AG20443 (cell line): ENCODE measurements at places on chromosomes 16 and 17.

DNA sequence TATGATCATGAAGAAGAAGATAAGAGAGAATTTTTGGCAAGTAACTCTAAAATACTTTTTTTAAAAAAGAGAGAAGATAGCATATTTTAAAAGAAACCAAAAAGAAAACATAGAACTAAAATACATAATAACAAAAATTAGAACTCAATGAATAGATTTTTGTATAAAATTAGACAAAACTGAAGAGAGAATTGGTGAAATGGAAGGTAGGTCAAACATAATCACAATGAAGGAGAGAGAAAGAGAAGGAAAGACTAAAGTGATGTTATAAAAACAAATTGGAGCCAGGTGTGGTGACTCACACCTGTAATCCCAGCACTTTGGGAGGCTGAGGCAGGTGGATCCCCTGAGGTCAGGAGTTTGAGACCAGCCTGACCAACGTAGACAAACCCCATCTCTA lies 211.5 kb downstream of the AXIN2 start:
- DNase-seq: no peak

GRCh38 chr16:85420501-85421337 lies 192.4 kb upstream of the GSE1 start:
- peak; percentile 91 for DNase-seq

- DNase-seq: no peak
Measured at GRCh38 chr17:54971147-54971546, 2.6 kb downstream of the STXBP4 start.

GRCh38 chr17:31101943-31102342 lies 7.2 kb downstream of the NF1 start:
- DNase-seq: no peak

- no peak for DNase-seq
Measured at GRCh38 chr16:85845266-85845665, 45.8 kb downstream of the COX4I1 start.

DNA sequence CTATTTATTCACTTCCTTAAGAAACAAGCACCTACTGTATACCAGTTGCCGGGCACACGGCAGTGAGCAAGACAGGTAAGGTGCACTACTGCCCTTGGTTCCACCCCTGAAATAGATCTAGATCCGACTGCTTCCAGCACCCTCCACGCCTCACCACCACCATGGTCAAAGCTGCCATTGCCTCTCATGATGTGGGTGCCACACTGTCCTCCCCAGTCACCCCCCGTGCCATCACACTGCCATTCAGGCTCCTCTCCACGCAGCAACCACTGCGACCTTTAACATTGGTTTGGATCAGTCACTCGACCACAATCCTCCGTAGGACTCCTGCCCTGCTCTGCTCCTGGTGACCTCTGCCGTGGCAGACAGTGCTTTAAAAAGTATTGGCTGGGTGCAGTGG lies 226.8 kb downstream of the CPPED1 start:
- DNase-seq: no peak

DNA sequence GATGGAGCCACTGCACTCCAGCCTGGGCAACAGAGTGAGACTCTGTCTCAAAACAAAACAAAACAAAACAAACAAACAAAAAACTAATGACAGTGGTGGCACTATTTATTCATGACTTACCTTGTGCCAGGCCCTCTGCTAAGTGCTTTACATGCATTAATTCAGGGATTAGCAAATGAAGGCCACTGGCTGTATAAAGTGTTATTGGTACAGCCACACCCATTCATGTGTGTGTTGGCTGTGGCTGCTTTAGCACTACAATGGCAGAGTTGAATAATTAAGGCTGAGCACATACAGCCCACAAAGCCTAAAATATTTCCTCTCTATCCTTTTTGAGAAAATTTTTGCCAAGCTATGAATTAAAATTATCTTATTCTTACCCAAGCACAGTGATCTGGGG lies 531.8 kb upstream of the CDH5 start:
- no peak for DNase-seq

GRCh38 chr16:28259091-28259780 lies 33.1 kb upstream of the SBK1 start:
- no peak for DNase-seq

GRCh38 chr16:12971241-12971640 lies 69.8 kb downstream of the SHISA9 start:
- no peak for DNase-seq

GRCh38 chr17:50027172-50027880 lies 28.6 kb upstream of the ITGA3 start:
- DNase-seq: peak; percentile 93

DNA sequence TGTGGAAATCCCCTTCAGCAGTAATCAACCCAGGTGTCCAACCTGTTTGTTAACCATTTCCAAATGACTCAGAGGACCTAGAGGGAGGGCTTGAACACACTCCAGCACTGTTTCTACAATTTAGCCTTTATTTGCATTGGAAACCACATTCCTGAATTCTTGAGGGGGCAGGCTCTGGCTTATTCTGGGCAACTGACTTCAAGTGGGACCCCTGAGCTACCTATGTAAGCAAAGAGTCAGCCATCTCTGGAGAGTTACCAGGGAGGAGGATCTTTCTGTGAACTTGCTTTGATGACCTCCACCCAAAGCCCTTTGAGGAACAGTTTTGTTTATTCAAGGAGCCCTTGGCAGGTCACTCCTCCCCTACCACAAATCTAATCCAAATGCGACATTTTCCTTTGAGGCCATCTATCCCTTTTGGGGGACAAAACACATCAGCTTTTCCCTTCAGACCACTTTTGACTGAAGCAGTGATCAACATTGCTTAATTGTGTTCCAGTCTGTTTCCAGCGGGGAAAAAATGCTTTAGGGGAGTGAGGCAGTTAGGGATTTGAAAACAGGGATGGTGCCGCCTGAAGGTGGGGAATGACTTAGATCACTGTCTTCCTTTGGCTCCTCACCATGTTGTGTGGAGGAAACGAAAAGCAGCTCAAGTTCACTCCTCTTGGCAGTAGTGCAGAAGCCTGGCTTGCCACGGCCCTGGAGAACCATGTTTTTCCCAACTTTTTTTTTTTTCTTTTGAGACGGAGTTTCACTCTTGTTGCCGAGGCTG lies 46.2 kb downstream of the TUBD1 start:
- DNase-seq: peak; percentile 55

- no peak for DNase-seq
Measured at GRCh38 chr17:82228278-82228841, 482 bp upstream of the SLC16A3 start.

- DNase-seq: no peak
Measured at GRCh38 chr17:79842136-79842655, 3.0 kb upstream of the CBX4 start.

GRCh38 chr16:50600582-50601283 lies 52.5 kb downstream of the NKD1 start:
- peak; percentile 25 for DNase-seq

DNA sequence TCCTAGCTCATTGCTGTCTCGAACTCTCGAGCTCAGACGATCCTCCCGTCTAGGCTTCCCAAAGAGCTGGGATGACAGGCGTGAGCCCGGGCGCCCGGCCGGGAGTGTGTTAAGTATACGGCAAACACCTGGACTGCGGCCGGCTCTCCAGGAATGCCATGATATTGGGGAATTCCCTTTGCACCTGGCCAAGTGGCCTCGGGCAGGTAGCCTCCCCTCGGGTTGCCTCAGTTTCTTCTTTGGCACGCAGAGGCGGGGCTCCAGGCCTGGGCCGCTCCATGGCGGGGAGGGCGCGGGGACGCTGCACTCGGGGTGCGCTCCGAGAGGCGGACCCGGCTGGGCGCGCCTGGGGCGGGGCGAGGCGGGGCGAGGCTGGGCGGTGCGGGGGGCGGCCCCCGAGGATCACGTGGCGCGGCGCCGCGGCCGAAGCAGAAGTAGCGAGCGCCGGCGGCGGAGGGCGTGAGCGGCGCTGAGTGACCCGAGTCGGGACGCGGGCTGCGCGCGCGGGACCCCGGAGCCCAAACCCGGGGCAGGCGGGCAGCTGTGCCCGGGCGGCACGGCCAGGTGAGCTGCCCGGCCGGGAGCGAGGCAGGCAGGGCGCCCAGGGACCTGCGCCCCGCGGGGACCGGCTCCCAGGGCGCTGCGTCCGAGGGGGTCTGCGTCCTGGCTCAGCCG lies at the start of gene PLCG2:
PLCG2 (plus strand) TSS at position 431 of the 675 bp plus-strand sequence. CDS start 6,699 bp downstream, outside the sequence.
- peak; percentile 85 for DNase-seq

- peak; percentile 99 for DNase-seq
Measured at GRCh38 chr17:12020642-12021622, at the start of gene MAP2K4. TSS of gene MAP2K4 (plus strand) at chr17:12020877. CDS start at chr17:12020887, 10 bp downstream.

DNA sequence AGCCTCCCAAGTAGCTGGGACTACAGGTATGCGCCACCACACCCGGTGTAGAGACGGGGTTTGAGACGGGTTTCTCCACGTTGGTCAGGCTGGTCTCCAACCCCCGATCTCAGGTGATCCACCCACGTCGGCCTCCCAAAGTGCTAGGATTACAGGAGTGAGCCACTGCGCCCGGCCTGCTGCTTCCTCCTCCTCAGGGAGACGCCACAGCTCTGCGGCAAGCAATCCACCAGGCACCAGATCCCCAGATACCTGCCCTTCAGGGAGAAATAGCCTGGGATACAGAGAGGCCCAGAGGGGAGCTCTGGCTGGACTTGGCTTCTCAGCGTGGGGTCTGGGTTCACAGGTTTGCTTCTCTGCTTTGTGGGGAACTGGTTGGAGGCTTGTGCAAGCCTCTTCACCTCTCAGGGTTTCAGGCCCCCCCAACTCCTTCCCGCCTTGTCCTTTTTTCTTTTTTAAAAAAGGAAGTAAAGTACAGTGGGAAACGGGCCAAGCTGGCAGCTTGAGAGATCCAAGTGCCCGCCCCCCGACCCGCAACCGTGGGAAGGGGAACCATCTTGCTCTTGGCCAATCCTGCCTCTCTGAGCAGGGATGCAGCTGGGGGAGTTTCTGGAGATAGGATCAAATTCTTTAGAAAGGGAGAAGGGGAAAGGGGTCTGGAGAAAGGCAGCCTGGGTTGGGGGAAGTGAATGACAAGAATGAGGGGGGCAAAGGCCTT lies 2.6 kb upstream of the SPHK1 start:
- no peak for DNase-seq

DNA sequence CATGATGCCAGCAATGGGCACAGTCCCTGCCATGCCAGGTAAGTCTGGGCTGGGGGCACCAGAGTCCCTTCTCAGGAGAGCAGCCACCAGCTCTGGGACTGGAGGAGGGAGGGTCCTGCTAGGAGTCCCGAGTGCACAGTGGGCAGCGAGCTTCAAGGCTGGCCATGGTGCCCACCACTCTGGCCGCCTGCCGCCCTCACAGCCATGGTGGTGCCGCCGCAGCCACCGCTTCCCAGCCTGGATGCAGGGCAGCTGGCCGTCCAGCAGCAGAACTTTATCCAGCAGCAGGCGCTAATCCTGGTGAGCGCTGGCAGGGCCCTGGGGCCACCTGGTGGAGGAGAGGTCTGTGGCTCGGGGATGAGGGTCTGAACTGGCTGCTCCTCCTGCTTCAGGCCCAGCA lies 17.9 kb upstream of the SMIM5 start:
- no peak for DNase-seq

DNA sequence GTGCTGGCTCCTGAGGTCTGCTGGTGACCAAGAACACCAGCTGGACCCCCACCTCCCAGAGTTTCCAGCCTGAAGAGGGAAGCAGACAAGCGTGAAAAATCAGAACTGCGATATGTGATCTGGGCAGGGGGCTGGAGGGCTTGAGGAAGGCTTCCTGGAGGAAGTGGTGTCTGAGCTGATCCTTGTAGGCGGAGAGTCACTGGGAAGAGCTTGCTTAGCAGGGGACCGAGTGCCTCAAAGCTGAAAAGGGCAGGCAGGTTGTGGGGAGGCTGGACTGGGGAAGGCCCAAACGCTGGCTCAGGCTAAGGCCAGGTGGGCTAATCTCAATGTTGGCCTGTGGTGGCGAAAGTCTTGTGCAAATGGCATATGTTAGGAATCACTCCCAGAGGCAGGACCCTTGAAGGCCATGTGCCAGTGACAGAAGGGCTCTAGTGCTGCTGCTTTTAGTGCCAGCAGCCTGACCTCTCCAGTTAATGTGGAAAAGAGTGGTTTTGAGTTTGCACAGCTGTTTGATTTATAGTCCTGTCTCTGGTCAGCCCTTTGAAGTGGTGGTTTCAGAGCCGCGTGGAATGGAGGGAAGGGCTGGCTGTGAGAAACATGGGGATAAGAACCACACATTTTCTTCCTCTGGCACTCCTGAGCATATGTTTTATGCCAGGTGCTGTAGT lies 85.3 kb upstream of the LGALS9 start:
- no peak for DNase-seq

- no peak for DNase-seq
Measured at GRCh38 chr16:13517841-13518240, 402.1 kb upstream of the ERCC4 start.

GRCh38 chr17:76250141-76250540 lies 9.8 kb upstream of the RNF157 start:
- no peak for DNase-seq

GRCh38 chr17:5031365-5032082 lies 3.7 kb downstream of the SLC52A1 start:
- peak; percentile 89 for DNase-seq

GRCh38 chr16:35171106-35171505 lies 1711.7 kb downstream of the TP53TG3F start:
- no peak for DNase-seq

DNA sequence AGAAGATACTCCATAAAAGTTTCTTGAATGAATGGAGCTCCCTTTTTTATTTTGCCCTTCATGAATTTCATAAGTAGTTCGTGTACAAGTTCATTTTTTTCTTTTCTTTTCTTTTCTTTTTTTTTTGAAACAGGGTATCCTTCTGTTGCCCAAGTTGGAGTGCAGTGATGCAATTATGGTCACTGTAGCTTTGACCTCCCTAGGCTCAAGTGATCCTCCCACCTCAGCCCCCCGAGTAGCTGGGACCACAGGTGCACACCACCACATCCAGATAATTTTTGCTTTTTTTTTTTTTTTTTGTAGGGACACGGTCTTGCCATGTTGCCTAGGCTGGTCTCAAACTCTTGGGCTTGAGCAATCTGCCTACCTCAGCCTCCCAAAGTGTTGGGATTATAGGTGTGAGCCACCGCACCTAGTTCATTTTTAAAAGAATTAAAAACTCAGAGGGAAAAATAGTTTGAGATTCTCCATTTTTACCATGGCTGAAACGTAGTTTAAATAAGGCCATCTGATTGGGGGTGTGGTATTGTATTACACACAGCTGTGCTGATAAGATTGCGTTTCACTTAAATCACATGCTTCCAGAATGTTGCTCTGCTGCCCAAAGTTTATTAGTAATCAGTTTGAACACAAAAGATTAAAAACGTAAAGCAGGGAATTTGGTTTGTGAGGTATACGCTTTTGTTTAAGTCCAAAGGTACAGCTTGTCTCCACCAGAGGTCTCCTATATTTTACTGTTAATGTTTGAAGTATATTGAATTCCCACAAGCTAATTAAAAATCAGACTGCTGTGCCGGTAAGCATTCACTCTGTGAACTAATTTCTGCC lies 154.1 kb downstream of the SOCS1 start:
- no peak for DNase-seq

GRCh38 chr16:85262558-85263238 lies 150.4 kb upstream of the CIBAR2 start:
- no peak for DNase-seq

DNA sequence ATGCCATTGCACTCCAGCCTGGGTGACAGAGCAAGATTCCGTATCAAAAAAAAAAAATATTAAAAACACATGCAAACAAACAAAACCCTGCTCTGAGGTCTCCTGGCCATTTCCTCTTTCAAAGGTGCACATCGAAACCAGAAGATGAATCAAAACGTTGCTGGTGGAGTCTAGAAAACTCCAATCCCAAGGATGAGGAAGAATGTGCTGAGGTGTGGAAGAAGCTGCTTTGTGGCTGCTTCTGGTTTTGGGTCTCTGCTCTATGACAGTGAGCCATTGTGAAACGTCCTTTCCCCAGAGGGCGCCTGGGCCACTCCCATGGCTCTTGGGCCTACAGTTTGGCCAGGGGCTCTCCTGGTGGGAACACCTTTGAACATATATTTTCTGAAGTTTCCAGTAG lies 112.6 kb downstream of the IRF8 start:
- DNase-seq: no peak

- no peak for DNase-seq
Measured at GRCh38 chr17:44776628-44777393, 18.0 kb downstream of the ADAM11 start.
